ENCODE measurements at places on chromosomes 1 and 21. TPM values are rescaled to one million over a fixed set of nuclear protein-coding genes. Genes with fewer than 3 reads are reported as not detected.

GRCh38 chr1:232547938-232548484 is 81.9 kb downstream of the SIPA1L2 start:
- no peak for DNase-seq

GRCh38 chr1:81921851-81922462 is 121.2 kb downstream of the ADGRL2 start:
- no peak for DNase-seq

- DNase-seq, result no peak
Observed at GRCh38 chr1:230869500-230869899, 1.2 kb upstream of the C1orf198 start.

- peak; percentile 80 for DNase-seq
Observed at GRCh38 chr1:42747125-42747524, 7.1 kb upstream of the CLDN19 start.

DNA sequence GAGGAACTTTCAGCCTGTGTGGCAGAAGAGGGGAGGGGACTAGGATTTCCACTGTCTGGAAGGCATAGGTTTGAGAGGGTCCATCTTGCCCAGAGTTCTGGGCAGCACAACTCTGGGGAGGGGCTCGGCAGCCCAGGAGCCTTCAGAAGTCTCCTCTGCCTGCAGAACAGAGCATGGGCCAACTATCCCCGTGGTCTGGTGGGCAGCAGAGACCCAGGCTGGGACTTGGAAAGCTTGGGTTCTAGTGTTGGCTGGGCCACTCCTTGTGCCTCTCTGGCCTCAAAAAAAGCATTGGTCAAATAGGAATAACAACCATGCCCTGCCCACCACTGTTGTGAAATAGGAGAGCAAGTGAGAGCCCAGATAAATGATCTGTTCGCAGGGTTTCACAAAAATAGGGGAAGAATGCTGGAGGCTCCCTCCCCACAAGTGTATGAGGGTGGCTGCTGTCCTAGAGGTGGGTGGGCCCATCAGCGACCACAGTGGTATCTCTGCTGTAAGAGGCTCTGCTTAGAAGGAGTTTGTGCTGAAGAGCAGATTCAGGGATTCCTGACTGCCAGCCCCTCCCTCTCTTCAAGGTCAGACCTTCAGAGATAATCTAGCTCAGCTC is 8.9 kb downstream of the EPHA10 start:
- no peak for DNase-seq

GRCh38 chr21:36148886-36149285 is 7.7 kb upstream of the DOP1B start:
- DNase-seq, result no peak

DNA sequence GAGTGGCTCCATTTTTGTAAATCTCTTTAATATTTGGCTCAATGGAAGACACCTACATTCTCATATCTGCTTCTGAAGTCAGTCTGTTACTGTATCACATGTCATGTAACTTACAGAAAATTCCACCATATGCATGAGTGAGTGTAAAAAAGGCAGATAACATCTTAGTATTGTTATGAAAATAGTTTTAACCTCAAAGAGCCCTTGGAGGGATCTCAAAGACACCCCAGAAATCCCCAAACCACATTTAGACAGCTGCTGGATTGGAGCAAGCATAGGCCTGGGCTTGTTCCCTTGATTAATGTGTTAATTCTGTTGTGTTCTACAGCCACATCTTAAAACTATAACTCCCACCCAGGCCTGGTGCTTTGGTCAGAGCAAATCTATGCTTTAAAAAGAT is 16.9 kb downstream of the MACO1 start:
- DNase-seq, result no peak

DNA sequence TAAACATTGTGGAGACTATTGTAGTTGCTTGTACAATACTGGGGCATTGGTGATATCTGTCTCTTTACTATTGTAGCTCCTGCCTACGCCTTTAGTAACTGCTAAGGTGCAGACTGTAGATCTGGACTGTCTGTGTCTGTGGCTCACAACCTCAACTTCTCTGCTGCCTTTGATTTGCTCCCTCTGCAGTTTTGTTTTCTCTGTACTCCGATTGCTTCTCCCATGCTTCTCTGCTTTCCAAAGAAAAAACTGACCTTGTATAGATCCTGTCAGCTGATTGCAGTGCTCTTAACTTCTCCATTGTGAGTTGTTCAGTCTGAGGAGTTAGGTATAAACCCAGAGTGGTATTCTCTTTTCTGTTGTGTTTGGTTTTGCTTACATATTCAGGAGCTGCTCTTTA is 15.3 kb downstream of the MAGI3 start:
- no peak for DNase-seq

GRCh38 chr1:213669964-213670691 is 317.6 kb upstream of the PROX1 start:
- DNase-seq, result peak; percentile 18

- DNase-seq, result no peak
Observed at GRCh38 chr1:116825207-116825719, 71.0 kb downstream of the CD2 start.

- no peak for DNase-seq
Observed at GRCh38 chr1:27883536-27883935, 11.2 kb downstream of the THEMIS2 start.

DNA sequence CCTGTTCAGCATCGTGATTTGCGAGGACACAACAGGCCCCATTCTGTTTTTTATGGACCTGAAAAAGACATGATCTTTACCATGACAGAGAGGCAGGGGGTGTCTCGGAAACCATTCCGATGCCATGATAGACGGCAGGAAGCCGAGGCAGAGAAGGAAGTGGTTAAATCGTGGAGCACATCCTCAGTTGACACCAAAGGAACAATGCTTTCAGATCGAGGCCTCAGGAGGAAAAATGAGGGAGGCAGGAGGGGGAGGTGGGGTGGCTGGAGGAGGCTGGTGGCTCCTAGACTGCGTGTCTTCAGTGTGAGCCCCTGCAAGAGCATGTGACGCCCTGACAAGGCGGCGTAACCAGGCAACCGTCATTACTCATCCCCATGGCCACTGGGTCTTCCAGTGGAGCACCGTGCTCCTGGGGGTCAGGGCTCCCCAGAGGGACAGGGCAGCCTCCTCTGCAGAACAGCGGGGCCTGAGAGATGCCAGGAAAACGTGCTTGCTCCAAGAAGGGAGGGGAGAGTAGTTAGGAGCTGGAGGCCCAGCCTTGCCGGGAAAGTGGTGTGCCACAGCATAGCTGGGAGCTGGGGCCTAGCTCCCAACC is 172.8 kb upstream of the TMEM51 start:
- DNase-seq, result no peak

GRCh38 chr1:97412166-97412565 is 508.7 kb downstream of the DPYD start:
- no peak for DNase-seq

CLIC6 gene
- 65.2 TPM for polyA plus RNA-seq

NHLH1 gene
- 0.08 TPM for polyA plus RNA-seq

HCN3 gene
- 1.1 TPM for polyA plus RNA-seq

SMAP2 gene
- 27.8 TPM for polyA plus RNA-seq

PTAFR gene
- polyA plus RNA-seq, result 1.7 TPM

B3GALT5 gene
- polyA plus RNA-seq, result 2.7 TPM

SMPDL3B gene
- polyA plus RNA-seq, result 17.9 TPM

EYA3 gene
- 3.6 TPM for polyA plus RNA-seq
